Activated CD4-positive, alpha-beta T cell treated with anti-CD3 and anti-CD28 coated beads, Interleukin-2, amount 50 U/mL, for 16 hours (primary cell): ENCODE measurements at places on chromosomes 1 and 21.

DNA sequence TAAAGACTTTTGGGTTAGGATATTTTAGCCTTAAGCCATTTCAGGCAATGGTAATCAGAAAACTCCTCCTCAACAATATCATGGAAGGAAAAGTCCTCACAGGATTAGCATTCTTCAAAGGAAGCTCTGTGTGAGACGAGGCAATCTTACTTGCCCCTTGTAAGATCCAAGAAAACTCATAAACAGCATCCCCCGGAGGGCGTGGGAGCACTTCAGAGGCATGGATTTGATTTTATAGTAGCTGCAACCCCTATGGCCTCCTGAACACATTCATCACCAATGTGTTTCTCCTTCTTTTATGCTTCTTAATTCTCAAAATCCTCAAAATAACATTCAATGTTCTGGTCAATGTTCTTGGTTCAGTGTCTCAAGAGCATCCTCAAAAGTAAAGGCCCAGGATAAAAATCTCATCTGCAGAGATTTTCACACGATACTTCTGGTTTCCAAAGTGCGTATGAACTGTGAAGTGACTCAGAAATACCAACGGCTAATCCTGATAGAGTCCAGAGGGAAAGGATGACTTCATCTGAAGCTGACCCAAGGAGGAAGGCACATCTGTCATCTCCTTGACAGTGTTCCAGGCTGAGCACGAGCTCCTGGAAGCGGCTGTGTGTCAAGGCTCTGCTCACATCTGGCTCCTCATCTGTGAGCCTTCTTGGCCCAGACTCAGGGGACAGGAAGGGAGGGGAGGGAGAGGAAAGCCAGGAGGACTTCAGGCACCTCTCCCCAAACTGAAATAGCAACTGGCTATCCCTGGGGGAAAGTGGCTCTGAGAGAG lies 49.3 kb upstream of the PSEN2 start:
- DNase-seq: no peak

- peak; percentile 46 for DNase-seq
Measured at GRCh38 chr1:23108918-23109533, 59.6 kb downstream of the LUZP1 start.

GRCh38 chr1:91731815-91732214 lies 154.1 kb downstream of the TGFBR3 start:
- peak; percentile 87 for DNase-seq

DNA sequence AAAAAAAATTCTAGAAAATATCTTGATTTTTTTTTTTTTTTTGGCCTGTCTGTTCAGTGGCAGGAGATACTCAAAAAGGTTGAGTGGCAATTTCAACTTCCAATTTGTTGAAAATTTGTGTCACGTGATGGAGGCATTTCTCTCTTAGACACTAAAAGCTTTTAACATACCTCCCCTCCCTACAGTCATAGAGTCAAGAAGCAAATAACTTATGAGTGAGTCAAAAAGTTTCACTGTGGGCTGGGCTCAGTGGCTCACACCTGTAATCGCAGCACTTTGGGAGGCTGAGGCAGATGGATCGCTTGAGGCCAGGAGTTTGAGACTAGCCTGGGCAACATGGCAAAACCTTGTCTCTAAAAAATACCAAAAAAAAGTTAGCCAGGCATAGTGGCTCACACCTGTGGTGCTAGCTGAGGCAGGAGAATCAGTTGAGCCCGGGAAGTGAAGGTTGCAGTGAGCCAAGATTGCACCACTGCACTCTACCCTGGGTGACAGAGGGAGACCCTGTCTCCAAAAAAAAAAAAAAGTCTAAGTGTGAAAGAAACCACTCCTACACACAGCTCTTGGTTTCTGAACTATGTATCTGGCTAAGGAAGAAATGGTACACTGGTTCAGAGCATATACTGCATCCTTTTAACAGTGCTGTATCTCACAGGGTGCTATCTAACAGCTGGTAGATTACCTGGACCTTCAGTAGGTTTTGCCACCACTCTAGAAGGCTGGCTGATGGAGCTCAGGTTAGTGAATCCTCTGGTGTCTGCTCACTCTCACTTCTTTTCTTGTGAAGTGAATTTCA lies 11.6 kb upstream of the BSDC1 start:
- no peak for DNase-seq

- DNase-seq: no peak
Measured at GRCh38 chr1:214455971-214456867, 95.2 kb downstream of the PTPN14 start.

- DNase-seq: no peak
Measured at GRCh38 chr1:30277911-30278310, 445.5 kb downstream of the MATN1 start.

DNA sequence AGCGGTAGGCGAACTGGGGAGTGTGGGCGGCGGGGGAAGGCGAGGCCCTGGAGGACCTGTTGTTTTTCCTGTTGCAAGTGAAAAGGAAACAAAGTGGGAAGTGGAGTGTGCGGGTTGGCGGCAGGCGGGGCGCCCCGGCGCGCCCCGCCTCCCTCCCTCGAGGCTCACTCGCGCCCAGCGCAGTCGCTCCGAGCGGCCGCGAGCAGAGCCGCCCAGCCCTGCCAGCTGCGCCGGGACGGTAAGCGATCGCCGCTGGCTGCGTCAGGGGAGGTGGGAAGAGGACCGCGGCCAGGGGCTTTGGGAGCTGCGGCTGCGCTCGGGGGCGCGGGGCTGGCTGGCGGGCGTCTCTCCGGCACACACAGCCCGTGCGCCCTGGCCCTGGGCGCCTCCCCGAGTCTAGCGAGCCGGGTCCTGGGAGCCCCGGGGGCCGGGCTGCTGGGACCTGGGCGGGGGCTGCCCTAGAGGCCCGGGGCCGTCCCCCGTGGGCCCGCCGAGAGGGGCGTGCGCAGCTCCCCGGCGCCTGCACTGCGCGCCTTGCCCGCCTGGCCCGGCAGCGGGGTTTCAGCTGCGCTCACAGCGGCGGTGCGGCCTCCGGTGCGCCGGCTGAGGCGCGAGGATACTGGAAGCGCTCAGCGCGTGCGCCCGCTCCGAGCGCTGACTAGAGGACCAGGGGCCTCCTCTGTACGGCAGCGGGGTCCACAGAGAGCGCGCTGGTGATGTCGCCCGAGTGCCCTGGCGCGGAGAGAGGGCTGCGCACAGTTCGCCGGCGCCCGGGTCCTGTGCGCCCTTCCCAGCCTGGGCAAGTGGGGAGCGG lies at the start of gene PIK3CD:
PIK3CD (plus strand) TSS at position 167 of the 814 bp plus-strand sequence. CDS start 58,725 bp downstream, outside the sequence.
- DNase-seq: peak; percentile 51

GRCh38 chr21:31360717-31361116 lies 16.7 kb upstream of the TIAM1 start:
- DNase-seq: peak; percentile 12

- DNase-seq: no peak
Measured at GRCh38 chr1:3551290-3551678, 60.0 kb downstream of the MEGF6 start.

GRCh38 chr1:246139745-246140182 lies 367.3 kb downstream of the SMYD3 start:
- no peak for DNase-seq

- no peak for DNase-seq
Measured at GRCh38 chr1:178121883-178122282, 28.0 kb downstream of the RASAL2 start.

- peak; percentile 21 for DNase-seq
Measured at GRCh38 chr1:17826165-17826488, 71.0 kb downstream of the ACTL8 start.

- DNase-seq: no peak
Measured at GRCh38 chr1:13829152-13829769, 129.3 kb downstream of the PRDM2 start.

GRCh38 chr1:11245904-11246719 lies 16.2 kb downstream of the MTOR start:
- DNase-seq: no peak

DNA sequence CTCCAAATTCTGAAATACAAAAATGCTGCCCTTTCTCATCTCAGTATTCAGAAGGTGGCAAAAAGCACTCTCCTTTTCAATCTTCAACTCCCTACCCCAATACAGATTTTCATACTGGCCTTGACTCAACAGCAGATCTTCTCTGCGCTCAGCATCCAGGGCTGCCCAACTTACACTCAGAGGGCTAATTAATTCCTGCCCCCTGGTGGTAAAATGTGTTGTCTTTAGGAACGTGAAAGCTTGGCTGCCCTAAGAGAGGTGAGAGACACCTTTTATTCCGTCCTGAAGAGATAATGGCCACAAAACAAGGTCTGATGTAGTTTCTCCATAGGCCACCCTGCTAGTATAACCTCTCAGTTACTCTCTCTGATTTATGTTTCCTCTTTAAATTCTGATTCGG lies 25.0 kb downstream of the KRTAP24-1 start:
- DNase-seq: no peak

DNA sequence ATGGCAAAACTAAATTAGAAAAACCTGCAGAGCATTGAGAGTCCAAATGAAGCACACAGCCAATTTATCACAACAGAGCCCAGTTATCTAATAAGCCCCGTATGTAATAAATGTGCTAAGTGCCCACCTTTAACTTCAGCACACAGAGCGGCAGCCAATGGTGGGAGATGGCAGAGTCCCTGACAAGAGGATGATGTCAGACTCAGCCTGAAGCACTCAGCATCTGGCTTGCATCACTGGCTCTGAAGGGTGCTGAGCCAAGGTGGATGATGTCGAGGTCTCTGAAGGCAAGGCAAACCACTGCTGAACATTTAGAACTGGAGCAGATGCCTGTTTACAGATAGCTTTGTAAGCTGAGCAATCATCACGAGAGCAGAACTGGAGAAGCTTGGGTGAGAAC lies 118.3 kb downstream of the NUF2 start:
- DNase-seq: no peak

- DNase-seq: no peak
Measured at GRCh38 chr1:30639881-30640452, 83.4 kb downstream of the MATN1 start.

- DNase-seq: no peak
Measured at GRCh38 chr1:111737216-111738132, 1.7 kb downstream of the INKA2 start.

DNA sequence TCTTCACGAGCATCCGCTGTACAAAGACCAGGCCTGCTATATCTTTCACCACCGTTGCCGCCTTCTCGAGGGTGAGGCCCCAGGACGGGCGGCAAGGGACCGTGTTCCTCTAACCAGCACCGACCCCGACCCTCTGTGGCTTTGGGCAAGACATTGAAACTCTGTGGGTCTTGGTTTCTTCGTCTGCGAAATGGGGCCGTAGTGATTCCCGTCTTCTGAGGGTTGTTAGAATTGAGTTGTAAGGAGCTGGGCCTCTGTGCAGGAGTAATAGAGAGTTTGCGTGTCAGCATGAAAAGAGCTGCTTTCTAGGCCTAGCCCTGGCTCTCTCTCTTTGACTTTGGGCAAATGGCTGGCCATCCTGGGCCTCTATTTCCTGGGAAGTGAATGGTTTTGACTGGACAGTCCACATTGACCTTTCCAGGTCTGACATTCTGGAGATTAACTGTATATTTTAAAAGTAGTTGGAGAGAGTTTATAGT lies 591 bp downstream of the MRPL37 start:
- DNase-seq: peak; percentile 12

GRCh38 chr1:21495225-21495820 lies 13.9 kb upstream of the ALPL start:
- DNase-seq: no peak

GRCh38 chr21:40882192-40882915 lies 35.4 kb upstream of the DSCAM start:
- DNase-seq: no peak

DNA sequence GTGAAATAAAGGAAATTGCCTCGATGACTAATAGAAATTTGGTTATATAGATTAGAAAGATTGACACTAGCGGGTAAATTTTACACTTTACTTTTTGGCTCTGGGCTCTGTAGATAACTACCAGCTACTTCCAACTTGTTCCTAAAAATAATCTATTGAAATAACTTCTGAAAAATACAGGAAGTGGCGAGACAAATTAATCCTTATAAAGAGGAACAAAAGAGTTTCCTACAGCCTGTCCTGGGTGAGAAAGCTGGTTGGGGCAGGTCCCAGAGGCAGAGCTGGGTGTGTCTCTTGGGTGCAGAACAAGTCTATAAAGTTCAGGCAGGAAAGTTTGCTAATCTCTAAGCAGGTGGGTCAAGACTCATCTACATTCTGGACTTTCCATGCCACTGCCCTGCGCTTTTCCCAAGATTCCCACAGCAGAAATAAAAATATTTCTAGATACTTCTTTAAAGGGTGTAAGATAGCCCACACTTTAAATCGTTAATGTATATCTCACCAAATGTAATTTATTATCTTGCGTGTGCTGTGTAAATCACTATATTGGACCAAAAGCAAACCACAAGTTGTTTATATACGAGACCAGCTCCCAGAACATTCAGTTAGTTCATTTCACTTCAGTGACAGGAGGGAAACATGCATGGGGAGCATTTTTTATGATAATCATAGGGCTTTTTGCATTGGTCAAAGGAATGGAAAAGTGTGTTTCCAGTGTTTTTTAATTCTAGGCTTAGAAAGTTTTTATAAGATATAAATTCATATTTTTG lies 70.1 kb upstream of the NRIP1 start:
- no peak for DNase-seq

DNA sequence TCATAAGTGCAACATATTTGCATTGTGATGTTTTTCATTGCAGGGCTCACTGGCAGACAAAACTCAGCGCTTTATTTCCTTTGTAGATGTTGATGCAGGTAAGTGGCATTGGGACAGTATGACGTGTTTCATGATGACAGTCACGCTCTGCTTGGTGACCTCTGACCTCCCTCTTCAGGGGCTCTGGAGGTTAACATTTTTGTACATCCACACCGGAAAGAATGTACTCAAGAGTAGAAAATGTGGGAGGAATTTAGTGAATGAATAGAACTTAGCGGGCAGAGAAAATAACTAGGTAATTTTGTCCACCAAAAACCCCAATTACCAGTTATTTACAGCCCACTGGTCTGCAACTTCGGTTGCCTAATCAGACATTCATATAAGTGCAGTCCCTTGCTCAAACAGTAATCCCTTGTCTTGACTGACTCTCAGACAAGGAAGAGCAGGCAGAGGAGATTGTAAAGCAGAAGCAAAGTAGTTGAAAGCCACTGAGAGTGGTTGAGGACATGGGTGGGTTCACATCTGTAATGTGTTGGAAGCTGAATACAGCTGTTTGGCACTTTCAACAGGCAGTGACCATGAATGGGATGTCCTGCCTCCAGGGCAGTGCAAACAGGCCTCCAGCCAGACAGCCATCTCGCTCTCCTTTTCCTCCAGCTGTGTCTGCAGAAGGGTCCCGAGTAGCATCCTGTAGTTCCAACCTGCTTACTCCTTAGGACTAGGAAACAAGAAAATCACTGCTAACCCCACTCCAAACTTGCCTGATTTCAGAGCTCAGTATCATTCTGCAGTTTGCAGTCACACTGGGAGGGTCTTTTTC lies 188.9 kb downstream of the NRIP1 start:
- no peak for DNase-seq

- no peak for DNase-seq
Measured at GRCh38 chr1:1609822-1610485, 5.3 kb upstream of the MIB2 start.

- DNase-seq: no peak
Measured at GRCh38 chr1:103108376-103109150, at the start of gene COL11A1. Gene COL11A1 (minus strand): TSS chr1:103108522. CDS start chr1:103108178, 344 bp downstream.
